ENCODE measurements at places on chromosomes 2 and 18.

GRCh38 chr2:37880551-37880950, 44.5 kb upstream of the RMDN2 start:
- no peak for DNase-seq

DNA sequence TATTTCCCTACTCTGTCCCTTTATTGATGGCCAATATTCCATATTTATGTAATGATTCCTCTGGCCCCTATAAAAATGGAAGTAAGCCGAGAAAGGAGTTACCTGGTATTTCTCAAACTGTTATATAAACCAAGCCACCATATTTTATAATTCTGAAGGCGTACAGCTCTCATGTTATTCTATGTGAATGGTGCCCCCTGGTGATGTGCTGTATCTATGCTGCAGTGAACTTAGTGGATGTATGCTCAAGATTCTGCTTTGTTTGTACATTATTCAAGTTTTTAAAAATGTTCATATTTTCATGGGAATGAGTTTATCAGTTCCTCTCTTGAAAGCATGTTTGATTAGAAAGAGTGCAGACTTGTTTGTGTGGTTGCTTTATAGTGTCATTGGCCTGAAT, 194.5 kb upstream of the LRRTM1 start:
- DNase-seq = peak; percentile 74

DNA sequence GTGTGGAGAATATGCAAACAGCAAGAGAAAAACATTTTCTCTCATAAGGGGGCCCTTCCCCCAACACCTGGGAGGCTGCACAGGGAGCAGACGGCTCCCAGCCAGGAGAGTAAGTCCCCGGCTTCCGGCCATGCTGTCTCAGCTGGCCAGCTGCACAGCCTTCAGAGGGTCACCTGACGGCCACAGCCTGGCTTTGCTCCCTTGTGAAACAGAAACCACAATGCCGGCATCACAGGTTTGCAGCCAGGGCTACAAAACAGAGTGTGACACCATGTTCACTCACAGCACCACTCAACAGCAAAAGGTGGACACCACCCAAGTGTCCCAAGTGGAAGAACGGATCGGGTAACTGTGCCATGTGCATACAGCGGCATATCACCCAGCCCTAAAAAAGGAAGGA, 86.9 kb upstream of the GPC1 start:
- DNase-seq = no peak

GRCh38 chr2:190138032-190138431, 75.5 kb upstream of the MSTN start:
- no peak for DNase-seq
